ENCODE measurements at places on chromosomes 11 and 22.

GRCh38 chr11:64571050-64571409, 20.0 kb upstream of the SLC22A12 start:
- DNase-seq, result no peak

DNA sequence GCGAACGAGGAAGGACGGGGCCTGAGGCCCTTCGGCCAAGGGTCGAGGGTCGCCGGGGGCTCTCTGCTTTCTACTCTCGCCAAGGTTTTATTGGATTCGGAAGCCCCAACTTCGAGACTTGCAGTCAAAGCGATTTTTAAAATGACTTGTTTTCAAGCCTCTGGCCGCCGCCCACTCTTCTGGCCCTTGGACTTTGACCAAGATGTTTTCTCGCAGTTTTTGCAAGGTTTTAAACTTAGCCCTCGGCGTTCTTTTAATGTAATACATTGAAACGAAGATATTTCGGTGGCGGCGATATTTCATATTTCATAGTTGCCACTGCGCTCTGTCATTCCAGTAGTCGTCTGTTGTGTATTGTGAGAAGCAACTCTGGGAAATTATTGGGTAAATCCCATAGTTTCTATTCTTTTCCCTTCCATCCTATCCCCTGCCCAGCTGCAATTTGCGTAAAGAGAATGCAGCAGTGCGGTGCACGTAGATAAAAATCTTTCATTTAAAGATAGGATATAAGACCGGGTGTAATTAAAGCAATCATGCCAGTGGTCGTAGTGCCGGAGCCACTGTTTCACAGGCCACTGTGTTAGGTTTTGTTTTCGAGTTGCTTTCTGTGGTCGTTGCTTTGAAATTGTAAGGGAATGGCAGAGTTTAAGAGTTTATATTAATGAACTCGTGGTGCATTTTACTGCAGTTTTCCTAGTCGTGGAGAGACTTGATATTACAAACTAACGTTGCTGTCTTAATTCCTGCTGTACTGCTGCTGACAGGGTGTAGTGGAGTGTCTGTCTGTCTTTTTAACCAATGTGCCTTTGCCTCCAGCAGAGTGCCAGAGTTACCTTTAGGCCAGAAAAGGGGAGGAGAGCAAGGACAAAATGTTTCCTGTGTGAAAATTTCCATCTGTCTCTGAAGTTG, 702 bp downstream of the BIRC2 start:
- DNase-seq, result no peak

DNA sequence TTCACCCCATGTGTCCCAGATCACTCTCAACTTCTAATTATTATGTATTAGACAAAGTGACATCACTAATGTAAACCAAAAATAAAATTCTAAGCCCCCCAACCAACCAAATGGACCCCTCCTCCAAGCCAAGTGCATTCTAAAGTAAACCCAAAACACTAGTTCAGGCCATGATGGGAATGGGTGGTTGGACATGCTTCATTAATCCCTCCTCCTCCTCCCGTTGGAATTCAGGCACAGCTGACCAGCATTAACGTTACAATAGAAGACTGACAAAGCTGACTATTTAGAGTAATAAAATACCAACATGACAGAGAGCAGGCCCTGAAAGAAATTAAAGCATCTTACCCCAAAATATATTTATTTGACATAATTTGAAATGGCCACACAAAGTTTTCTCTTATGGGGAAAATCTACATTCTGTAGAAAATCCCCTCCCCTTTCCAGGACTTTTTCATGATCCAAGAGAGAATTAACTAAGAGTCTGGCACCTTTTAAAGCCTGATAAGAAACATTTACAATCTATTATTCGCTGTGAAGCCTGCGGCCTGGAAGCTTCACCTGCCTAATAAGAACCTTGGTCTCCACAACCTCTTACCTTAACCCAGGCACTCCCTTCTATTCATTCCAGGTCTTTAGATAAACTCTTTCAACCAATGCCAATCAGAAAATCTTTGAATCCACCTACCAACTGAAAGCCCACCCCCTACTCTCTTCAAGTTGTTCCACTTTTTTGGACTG, 948.5 kb upstream of the CCDC90B start:
- DNase-seq, result no peak

GRCh38 chr11:43359422-43359818, 700 bp downstream of the TTC17 start:
- DNase-seq, result no peak
